ENCODE measurements at places on chromosomes 7 and 10. TPM values are rescaled to one million over a fixed set of nuclear protein-coding genes. Genes with fewer than 3 reads are reported as not detected.

DNA sequence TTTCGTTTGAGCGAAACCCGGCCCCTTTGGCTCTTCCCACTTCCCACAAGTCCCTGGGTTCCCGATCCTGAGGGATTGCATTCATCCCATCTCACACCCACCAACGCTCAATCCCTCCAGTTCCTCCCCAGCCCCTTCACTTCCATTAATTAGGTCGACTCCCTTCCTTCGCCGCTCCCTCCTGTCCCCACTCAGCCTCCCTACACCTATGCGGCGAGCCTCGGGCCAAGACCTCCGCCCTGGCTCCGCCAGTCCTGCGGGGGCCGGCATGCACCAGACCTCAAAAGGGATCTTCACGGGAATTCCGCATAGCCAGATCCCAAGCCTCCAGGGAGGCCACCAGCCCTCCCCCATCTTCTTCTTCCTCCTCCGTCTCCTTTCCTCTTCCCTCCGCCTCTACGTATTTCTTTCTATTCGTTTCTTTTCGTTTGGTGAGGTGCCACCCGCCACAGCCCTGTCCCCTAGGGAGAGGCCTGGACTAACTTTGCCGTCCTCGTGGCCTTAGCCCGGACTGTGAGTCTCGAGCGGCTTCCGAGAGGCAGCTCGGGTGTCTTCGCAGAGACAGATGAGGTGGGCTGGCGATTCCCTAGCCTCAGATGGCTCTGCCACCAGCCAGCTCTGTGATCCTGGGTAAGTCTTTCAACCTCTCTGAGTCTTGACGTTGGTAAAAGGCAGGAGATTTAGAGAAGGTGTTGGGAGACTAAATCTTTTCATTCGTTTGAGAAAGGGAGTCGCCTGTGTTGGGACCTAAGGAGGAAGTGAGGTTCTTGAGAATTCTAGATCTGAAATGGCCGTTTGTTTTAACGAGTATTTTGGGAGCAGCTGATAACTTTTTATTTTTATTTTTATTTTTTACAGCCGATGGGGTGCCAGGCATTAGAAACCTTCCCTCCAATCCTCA, 8.1 kb upstream of the LBX1 start:
- no peak for DNase-seq

DNA sequence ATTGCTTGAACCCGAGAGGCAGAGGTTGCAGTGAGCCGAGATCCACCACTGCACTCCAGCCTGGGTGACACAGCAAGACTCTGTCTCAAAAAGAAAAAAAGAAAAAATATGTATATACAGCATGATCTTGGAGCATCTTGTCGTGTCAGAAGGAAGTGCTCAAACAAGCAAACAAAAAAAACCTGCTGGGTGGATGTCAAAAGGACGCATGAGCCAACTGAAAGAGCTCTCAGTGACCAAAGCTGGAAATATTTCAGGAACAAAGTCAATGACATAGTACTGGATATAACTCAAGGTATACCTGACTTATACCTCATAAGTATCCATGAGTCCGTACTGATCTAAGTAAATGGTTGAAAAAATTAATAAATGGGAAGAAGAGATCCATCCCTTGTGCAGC, 94.6 kb upstream of the ANLN start:
- DNase-seq, result no peak

DNA sequence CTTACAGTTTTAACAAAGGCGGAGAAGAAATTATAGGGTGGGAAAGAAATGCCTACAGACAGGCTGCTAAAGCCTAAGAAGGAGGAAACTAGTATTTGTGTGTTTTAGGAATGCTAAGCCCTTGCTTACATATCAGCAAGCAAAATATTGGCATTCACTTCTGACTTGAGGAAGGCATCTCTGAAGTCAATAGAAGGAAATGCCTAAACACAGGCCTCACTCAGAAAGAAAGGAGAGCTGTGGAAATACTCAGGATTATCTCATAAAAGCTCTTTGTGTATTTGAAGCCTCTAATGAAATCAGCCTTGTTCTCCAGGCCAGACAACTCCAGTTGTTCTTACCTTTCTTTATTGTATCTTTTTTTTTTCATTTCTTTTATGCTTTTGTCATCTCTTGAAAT, 158.0 kb downstream of the AUTS2 start:
- no peak for DNase-seq

DNA sequence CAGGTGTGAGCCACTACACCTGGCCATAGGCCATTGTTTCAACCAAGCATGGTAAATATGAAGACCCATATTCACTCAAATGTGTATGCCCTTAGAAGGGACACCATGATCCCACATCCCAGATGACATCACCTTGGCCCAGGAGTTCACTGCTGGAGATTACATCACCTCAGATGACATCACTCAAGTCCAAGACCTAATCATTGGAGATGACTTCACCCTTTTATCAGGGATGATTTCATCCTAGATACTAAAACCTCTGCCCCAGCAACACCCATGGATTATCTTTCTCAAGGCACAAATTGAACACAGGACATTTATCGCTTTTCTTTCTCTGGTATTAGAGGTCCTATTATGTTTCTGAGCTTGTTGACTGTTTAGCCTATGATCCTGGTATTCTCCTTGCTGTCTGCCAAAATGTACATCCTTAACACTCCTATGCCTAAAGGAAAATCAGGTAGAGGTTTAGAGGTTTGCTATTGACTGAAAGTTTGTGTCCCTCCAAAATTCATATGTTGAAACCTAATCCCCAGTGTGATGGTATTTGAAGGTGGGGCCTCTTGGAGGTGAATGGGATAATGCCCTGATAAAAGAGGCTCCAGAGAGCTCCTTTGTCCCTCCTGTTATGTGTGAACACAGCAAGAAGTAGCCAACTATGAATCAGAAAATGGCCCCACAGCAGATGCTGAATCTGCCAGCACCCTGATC, 9.8 kb upstream of the CYP2C18 start:
- DNase-seq, result no peak

DNA sequence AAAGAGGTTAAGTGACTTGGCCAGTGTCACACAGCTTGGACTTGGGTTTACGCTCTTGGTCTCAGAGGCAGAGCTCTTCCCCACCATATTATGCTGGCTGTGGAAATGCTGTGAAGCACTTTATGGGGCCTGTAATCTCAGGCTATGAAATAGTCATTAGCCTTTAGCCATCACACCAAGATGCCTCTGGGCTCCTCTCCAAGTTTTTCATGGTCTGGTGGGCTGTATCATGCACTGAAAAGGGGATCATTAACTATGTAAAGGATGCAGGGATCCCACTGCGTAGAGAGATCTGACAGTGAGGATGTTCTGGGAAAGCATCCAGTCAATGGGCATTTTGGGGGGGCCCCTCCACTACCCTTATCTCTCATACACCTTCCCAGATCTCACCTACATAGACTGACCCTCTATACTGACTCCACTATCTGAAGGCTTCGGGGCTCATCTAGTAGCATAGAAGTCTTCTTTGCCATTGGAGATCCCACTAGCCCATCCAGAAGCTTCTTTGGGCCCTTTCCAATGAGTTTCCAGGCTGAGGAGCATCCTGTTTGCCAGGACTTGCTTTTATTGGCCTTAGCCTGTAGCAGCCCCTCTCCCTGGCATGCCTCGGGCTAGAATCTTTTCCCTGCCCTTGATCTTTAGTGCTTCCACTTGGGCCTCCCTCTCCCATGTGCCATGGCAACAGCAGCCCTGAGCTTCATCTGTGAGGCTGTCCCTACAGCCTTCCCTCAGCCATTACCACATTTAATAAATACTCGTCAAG, 19.6 kb downstream of the FRMPD2 start:
- DNase-seq, result no peak

DNA sequence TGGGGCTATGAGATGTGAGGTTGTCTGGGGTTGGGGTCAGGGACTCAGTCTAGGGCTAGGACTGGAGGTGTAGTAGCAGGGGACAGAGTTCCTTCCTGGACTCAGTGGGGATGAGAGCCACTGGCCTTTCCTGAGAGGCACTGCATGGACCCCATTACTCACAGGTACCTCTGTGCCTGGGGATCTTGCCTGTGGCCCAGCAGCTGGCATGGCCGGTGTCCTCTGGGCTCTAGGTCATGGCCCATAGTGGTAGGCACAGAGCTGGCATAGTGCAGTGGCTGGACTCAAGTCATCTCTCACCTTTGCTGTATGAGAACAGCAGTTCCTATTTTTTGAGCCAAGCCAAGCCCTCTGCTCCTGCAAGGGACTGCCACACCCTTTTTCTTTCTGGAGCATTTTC, 51.9 kb downstream of the NEURL1 start:
- no peak for DNase-seq

DNA sequence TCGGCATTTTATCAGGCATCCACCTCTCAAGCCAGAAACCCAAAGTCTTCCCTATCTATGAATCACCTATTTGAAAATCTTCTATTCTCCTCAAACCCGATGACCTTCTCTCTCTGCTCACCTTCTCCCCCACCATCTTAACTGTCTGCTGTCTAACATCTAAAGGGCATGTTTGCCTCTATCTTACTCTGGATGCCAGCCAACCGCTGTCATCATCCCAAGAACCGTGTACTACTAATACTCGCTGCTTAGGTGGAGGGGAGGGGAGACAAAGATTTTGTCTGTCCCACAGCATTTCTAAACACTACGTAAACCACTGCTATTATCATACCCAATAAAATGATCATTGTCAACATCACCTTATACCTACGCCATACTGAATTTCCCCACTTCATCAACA, 29.5 kb downstream of the PAXIP1 start:
- DNase-seq, result no peak

DNA sequence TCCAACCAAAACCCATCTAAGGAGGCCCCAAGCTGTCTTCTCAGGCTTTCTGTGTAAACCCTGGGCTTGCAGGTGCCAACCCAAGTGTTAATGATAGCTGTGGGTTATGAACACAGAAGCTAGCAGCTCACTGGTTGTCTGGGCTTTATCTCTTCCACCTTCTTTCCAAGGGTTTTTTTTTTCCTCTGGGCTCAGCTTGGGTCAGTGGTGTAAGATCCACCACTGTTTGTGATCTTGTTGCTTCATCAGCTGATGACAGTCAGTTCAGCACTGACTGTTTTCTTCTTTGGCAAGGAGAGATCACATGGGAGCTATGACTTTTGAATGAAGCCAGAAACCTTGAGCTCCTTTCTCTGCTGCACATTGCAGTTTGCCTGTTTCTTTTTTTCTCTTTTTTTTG, 4.6 kb downstream of the GTPBP4 start:
- DNase-seq, result no peak

DNA sequence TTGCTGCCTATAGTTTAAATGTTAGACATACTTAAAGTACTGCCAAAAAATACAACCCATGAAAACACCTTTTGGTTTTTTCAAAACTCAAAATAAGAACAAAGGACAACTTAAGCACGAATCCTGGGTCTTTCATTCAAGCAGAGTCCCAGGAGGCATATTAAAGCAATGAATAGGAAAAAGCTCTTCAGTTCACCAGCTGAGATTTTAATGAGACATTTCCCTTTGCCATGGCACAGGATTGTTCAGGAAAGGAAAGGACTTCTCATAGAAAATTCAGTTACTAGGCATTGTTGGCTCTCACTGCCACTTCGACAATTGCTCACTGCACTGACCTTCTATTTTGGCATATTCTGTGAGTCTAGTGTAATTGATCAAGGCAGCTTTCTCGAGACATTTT, 133.5 kb upstream of the FEZF1 start:
- no peak for DNase-seq

DNA sequence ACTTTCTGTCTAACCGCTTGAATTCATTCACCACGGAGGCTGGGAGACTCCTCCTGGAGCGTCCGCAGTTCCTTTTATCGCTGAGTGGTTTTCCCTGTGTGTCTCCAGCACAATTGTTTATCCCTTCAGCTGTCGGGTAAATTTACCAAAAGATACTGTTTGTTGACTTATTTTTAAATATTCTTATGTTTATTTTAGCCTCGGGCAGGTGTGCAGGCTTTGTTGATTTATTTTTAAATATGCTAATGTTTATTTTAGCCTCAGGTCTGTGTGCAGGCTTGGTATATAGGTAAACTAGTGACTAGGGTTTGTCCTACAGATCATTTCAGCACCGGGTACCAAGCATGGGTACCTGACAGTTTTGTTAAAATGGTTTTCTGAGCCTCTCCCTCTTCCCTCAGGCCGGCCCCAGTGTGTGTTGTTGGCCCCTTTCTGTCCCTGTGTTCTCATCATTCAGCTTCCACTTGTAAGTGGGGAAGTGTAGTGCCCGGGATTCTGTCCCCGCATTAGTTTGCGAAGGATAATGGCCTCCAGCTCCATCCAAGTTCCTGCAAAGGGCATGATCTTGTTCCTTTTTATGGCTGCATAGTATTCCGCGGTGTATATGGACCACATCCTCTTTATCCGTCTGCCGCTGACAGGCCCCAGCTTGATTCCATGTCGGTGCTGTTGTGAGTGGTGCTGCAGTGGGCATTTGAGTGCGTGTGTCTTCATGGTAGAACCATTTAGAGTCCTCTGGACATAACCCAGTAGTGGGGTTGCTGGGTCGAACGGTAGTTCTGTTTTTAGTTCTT, 5.3 kb downstream of the GET4 start:
- no peak for DNase-seq

- no peak for DNase-seq
Measured at GRCh38 chr7:1225030-1225429, 7.6 kb upstream of the UNCX start.

GRCh38 chr10:87921931-87922688, 58.7 kb downstream of the PTEN start:
- DNase-seq, result no peak

The SSC4D gene
- 0.23 TPM for total RNA-seq

The SAP25 gene
- total RNA-seq, result 26.3 TPM

The SDK1 gene
- total RNA-seq, result 0.06 TPM

The OPTN gene
- 112 TPM for total RNA-seq

The ZNF316 gene
- total RNA-seq, result 32.2 TPM

The KNDC1 gene
- not detected for total RNA-seq

The ELMO1 gene
- total RNA-seq, result 101 TPM

Measured in activated CD8-positive, alpha-beta memory T cell treated with anti-CD3 and anti-CD28 coated beads, Interleukin-2, amount 10 ng/mL, durations not matched to agents 7 days and 5 days (primary cell).